ENCODE measurements at places on chromosomes 1 and 21. TPM values are rescaled to one million over a fixed set of nuclear protein-coding genes. Genes with fewer than 3 reads are reported as not detected.

DCAF8 gene
- total RNA-seq: 99.1 TPM

BSND gene
- total RNA-seq: not detected

PROK1 gene
- not detected for total RNA-seq

CASQ2 gene
- total RNA-seq: not detected

POTED gene
- total RNA-seq: not detected

A3GALT2 gene
- total RNA-seq: not detected

ACBD6 gene
- 47.8 TPM for total RNA-seq

TRIM17 gene
- total RNA-seq: 2.6 TPM

KAZN gene
- total RNA-seq: 0.42 TPM

LRRC53 gene
- not detected for total RNA-seq

PLA2G5 gene
- total RNA-seq: not detected

C1orf87 gene
- not detected for total RNA-seq

ADGRL4 gene
- not detected for total RNA-seq

KRTAP24-1 gene
- total RNA-seq: not detected

RCC2 gene
- 159 TPM for total RNA-seq

PCNX2 gene
- total RNA-seq: 20.2 TPM

CFAP107 gene
- total RNA-seq: not detected

UMODL1 gene
- not detected for total RNA-seq

RBM11 gene
- total RNA-seq: 1.8 TPM

MYBPH gene
- total RNA-seq: not detected

FCGR3A gene
- total RNA-seq: not detected

RGS18 gene
- 0.55 TPM for total RNA-seq

SLC25A44 gene
- 26.7 TPM for total RNA-seq

KCNH1 gene
- total RNA-seq: not detected

TMPRSS15 gene
- total RNA-seq: not detected

ERRFI1 gene
- total RNA-seq: 3.1 TPM

GJB3 gene
- total RNA-seq: not detected

SH2D1B gene
- total RNA-seq: not detected

HS2ST1 gene
- total RNA-seq: 22.0 TPM

TMEM82 gene
- not detected for total RNA-seq

ALPL gene
- total RNA-seq: not detected

LIPI gene
- total RNA-seq: not detected

C4BPA gene
- total RNA-seq: not detected

PRR9 gene
- total RNA-seq: not detected

CELF3 gene
- not detected for total RNA-seq

CYP4B1 gene
- not detected for total RNA-seq

CLDN17 gene
- total RNA-seq: not detected
